Activated naive CD4-positive, alpha-beta T cell treated with anti-CD3 and anti-CD28 coated beads for 36 hours (primary cell): ENCODE measurements at places on chromosomes 3 and 15. TPM values are rescaled to one million over a fixed set of nuclear protein-coding genes. Genes with fewer than 3 reads are reported as not detected.

The GPR176 gene
- total RNA-seq = 0.17 TPM

The DUOXA2 gene
- not detected for total RNA-seq

The ABI3BP gene
- not detected for total RNA-seq

The SNX33 gene
- total RNA-seq = 1.1 TPM

The SAMD7 gene
- not detected for total RNA-seq
